ENCODE measurements at places on chromosomes 2 and 18. TPM values are rescaled to one million over a fixed set of nuclear protein-coding genes. Genes with fewer than 3 reads are reported as not detected.

The TRABD2A gene
- polyA plus RNA-seq, result 0.74 TPM

GRCh38 chr2:191369034-191369433 lies 123.8 kb downstream of the MYO1B start:
- no peak for DNase-seq

DNA sequence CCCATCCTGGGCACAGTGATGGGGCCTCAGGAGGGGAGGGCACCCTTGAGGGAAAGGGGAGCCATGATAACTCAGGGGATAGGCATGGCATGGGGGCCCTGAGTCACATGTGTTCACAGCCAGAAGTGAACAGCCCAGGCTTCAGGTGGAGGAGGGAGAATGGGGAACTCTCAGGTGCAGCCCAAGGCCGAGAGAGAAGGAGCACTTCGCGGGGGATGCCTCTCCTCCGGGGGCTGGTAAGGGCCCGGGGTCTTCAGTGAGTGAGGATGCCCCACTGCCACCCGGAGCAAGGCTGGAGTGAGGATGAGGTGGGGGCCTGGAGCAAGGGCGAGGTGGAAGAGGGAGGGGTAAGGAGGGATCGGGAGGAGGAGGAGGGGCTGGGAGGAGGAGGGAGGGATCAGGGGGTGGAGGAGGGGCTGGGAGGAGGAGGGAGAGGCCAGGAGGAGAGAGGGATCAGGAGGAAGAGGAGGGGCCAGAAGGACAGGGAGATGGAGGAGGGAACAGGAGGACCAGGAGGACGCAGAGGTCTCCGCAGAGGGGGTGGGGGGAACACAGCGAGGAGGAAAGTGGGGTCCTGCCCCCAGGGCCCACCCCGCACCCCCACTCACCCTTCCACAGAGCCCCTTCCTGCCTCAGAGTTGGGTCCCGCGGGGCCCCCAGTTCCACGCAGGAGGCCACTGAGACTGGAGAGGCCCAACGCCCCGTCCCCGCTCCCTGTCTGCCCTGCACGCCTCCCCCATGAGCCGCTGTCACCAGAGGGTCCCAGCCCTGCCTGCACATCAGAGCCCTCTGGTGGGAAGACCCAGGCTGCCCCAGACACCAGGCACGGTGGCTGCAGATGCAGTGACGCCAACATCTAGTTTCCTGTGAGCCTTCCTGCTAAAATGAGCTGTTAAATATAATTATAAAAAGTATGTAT lies 42.8 kb downstream of the RAMP1 start:
- DNase-seq, result no peak

GRCh38 chr18:63907664-63908063 lies at the start of gene SERPINB10:
Gene SERPINB10 (plus strand): TSS chr18:63907958. CDS start chr18:63915511, 7,553 bp downstream.
- no peak for DNase-seq

GRCh38 chr2:238955648-238956531 lies 108.0 kb downstream of the TWIST2 start:
- no peak for DNase-seq

- no peak for DNase-seq
Measured at GRCh38 chr2:2187196-2187595, 143.9 kb downstream of the MYT1L start.

- no peak for DNase-seq
Measured at GRCh38 chr2:9334761-9335160, 88.6 kb downstream of the ITGB1BP1 start.

The AKAIN1 gene
- polyA plus RNA-seq, result not detected

GRCh38 chr2:31957354-31958139 lies 53.3 kb downstream of the MEMO1 start:
- DNase-seq, result no peak

The MYL1 gene
- 5,195 TPM for polyA plus RNA-seq
